Right ventricle myocardium inferior (tissue), 1 donor: ENCODE measurements at places on chromosomes 12 and 14.

DNA sequence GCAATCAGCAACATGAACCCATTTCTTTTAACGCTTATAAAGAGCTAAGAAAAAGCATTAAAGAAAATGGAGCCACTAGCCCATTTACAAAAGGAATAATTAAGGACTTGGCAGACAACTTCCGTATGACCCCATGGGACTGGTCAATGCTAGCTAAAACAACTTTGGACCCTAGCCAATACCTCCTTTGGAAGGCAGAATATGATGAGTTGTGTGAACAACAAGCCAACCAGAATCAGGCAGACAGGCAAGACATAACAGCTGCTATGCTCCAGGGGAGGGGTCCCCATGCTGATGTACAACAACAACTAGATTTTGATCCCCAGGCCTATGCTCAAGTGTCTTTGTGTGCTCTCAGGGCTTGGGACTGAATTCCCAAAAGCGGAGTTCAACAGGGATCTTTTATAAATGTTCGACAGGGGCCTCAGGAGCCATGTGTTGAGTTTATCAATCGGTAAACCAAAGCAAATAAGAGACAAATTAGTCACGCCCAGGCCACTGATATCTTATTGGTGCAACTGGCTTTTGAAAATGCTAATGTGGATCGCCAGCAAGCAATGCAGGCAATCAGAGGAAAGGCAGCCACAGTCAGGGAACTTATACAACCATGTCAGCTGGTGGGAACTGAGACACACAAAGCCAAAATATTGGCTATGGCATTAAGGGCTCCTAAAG is 254.4 kb upstream of the DIO2 start:
- DNase-seq, result no peak

- DNase-seq, result peak; percentile 84
Observed at GRCh38 chr14:74362361-74362915, 14.2 kb downstream of the VRTN start.

DNA sequence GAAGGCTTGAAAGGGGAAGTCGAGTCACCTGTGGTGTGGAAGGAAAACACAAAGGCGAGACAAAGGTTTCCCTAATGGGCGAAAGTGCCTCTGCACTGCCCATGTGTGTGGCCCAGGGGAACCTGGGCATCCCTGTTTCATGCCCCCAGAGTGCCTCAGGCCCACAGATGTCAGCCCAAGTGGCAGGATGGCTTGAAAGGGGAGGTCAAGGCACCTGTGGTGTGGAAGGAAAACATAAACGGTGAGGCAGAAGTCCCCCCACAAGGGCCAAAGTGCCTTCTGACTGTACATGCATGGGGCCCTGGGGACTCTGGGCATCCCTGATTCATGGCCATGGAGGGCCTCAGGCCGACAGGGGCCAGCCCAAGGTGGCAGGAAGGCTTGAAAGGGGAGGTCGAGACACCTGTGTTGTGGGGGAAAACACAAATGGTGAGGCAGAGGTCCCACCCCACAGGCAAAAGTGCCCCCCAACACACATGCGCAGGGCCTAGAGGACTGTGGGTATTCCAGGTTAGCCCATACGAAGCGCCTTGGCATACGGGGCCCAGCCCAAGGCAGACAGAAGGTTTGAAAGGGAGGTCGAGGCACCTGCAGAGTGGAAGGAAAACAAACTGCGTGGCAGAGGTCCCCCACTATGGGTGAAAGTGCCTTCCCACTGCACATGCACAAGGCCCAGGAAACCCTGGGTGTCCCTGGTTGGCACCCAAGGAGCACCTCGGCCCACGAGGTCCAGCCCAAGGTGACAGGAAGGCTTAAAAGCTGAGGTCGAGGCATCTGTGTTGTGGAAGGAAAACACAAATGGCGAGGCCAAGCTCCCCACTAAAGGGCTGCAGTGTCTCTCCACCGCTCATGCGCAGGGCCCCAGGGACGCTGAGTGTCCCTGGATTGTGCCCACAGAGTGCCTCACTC is 382.3 kb downstream of the ALG10 start:
- no peak for DNase-seq

DNA sequence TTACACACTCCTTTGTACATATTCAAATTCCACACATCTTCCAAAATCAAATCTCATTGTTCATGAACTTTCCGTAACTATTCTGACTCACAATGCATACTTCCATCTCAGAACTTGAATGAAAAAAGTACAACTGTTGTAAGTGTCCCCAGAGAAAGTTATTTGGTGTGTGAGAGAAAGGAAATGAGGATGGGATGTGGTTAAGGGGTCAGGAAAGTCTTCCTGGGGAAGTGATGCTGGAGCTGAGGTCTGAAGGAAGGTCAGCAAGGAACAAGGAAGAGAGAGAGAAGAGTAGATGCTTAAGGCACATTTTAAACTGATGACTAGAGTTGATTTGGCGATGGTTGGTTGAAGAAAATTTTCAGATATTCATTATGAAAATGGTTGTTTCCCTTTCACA is 340.0 kb upstream of the STXBP6 start:
- no peak for DNase-seq

DNA sequence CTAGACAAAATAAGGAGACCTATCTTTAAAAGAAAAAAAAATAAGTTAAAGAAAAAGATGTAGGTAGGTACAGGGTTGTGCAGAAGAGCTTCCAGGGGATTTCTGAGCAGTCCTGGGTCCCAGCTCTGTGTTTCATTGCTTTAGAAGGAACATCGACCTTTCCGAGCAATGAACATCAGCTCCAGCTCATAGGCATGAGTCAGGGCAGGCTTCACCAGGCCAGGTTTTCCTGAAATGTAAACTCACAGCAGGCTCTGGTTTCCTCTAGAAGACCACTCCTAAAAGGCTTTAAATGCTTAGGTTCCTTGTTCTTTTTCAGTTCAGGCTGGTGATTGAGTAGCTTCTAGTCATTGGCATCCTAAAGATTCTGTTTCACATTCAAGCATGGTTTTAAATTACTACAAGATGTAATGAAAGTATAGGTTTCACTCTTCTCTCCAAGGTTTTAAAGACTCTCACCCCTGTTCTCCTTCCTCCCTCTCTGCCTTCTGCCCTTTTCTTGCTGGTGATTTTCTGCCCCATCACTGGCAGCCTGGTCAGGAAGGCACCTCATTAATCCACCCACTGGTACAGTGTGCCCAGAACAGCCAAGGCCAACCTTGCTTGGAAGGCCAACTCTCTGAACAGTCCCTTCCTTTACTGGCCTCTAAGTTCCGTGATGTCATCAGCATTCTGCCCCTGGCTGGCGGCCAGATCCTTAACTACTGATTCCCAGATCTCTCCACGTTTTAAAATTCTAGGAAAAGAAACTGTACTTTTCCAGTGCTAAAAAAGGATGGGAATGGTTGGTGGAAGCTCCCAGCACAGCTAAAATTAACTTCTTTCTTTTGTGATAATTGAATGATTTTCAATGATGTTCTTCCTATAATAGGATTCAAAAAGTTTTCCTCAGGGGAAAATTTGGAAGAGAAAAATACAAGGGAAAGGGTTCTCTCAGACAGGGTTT is 109.4 kb upstream of the HIF1A start:
- DNase-seq, result peak; percentile 79

GRCh38 chr12:50926415-50926814 is 25.9 kb upstream of the HIGD1C start:
- no peak for DNase-seq

DNA sequence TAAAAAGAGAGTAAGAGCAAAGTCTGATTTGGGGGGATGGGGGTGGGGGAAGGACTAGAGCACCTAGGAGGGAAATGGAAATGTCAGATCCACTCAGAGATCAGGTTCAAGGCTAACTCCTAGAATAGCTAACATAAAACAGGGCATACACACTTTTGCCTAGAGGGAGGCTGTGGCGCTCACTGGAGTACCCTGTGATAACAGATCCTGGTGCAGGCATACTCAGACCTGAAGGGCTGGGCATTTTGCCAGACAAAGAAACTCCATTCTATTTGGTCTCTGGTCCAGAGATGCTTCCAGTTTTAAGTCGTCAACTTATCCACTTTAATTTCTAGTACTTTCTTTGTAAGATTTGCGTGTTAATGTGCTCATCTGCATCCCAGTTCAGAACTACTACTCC is 5.8 kb downstream of the CTDSP2 start:
- DNase-seq, result no peak

DNA sequence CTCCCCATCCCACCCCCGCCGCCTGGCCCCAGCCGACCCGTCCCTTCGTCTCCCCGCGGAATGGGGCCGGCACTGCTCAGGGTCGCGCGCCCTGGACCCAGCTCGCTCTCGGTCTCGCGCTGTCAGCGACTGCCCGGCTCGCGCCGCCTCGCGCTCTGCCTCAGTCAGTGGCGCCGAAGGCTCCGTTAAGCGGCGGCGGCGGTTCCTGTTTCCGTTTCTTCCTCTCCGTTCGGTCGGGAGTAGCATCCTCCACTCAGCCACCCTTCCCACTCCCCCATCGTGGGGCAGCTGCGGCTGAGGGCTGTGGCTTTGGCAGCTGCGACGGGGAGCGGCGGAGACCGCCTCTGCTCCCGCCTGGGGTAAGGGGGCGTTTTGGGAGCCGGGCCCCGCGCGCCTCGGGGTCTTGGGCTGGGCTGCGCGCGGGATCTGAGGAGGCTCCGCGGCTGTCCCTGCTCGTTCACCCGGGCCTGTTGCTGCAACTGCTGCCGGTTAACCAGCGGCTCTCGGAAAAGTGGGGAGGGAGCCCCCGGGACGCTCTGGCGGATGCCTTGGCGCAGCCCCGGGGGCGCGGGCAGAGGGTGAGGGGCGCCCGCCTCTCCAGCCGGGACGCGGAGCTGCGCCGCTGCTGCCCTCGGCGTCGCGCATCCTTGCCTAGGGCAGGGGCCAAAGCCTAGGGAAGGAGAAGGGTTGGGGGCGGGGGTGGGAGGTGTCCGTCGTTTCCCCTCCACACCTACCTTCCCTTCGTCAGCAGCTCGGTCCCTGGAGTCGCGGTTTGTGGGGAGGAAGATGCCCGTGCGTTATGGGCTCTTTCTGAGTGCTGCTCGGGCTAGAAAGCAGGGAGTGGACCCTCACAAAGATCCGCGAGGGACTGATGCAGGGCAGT is 567 bp downstream of the FUT8 start:
- peak; percentile 88 for DNase-seq

GRCh38 chr14:71716041-71716772 is 216.0 kb upstream of the RGS6 start:
- DNase-seq, result no peak

GRCh38 chr14:103319422-103319821 is 14.6 kb upstream of the EIF5 start:
- DNase-seq, result no peak

GRCh38 chr12:1865284-1865866 is 45.0 kb downstream of the LRTM2 start:
- DNase-seq, result no peak

- no peak for DNase-seq
Observed at GRCh38 chr12:126789963-126790362, 1477.0 kb upstream of the TMEM132C start.

- peak; percentile 15 for DNase-seq
Observed at GRCh38 chr14:104267895-104268294, 129.5 kb downstream of the KIF26A start.

- DNase-seq, result no peak
Observed at GRCh38 chr12:125155366-125155765, 90.1 kb downstream of the AACS start.

GRCh38 chr14:87494010-87494409 is 499.0 kb downstream of the GALC start:
- DNase-seq, result no peak

GRCh38 chr12:1914114-1914911 is 4.1 kb downstream of the CACNA2D4 start:
- DNase-seq, result no peak

- DNase-seq, result no peak
Observed at GRCh38 chr14:51424561-51425251, 184.7 kb downstream of the TMX1 start.

DNA sequence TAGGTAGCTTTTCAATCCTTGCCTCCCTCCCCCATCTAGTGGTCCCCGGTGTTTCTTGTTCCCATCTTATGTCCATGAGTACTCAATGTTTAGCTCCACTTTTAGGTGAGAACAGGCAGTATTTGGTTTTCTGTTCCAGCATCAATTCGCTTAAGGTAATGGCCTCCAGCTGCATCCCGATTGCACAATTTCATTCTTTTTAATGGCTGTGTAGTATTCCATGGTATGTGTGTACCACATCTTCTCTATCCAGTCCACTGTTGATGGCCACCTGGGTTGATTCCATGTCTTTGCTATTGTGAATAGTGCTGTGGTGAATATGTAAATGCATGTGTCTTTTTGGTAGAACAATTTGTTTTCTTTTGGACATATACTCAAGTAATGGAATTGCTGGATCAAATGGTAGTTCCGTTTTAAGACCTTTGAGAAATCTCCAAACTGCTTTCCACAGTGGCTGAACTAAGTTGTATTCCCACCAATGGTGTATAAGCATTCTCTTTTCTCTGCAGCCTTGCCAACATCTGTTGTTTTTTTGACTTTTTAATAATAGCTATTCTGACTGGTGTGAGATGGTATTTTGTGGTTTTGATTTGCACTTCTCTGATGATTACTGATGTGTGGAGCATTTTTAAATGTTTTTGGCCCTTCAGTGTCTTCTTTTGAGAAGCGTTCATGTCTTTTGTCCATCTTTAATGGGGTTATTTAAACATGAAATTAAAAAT is 34.2 kb upstream of the ASPG start:
- DNase-seq, result no peak

DNA sequence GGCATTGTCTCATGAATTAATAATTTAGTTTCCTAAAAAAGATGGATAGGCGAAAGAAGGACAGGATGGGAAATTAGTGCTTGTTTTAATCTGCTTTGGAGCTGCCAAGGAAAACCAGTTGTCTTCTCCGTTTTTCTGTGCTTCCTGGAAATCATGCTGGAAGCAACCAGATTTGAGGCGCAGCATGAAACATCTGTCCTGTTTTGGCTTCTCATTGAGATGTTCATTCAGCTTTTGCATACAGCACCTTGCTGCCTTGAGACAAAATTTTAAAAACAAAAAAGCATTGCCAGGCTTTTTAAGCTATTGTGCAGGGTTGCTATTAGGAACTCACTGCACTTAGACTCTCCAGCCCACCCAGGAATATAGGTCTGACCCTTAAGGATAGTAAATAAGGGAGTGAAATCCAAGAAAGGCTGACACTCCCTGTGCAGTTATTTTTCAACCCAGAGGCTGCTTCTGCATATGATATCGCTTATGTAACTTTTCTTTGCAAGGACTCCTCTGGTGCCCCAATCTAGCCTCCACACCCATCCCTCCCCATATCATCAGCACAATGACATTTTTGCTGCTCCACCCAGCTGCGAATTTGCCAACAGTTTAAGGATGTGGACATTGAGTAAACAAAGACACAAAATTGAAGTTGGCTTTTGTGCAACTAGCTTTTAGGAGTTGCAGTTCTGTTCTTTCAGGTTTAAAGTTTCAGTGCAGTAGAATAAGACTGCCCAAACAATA is 46.9 kb upstream of the MDM1 start:
- peak; percentile 47 for DNase-seq

GRCh38 chr12:127761880-127762279 is 505.1 kb upstream of the TMEM132C start:
- no peak for DNase-seq
